Activated CD4-positive, CD25-positive, alpha-beta regulatory T cell treated with anti-CD3 and anti-CD28 coated beads, Interleukin-2, amount 50 U/mL, for 16 hours (primary cell): ENCODE measurements at places on chromosomes 4 and X.

DNA sequence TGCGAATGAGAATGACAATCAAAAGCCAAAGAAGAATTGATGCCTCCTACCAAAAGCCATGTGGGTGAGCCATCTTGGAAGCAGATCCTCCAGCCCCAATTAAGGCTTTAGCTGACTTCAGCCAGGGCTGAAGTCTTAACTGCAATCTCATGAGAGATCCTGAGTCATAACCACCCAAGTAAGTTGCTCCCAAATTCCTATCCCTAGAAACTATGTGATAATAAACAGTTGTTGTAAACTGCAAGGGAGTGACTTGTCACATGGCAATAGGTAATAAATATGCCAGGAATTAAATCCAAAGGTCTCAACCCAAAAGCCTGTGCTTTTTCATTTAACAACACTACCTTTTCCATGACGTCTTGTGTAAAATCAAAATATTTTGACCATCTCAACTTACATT lies 154.2 kb upstream of the TBL1X start:
- no peak for DNase-seq

DNA sequence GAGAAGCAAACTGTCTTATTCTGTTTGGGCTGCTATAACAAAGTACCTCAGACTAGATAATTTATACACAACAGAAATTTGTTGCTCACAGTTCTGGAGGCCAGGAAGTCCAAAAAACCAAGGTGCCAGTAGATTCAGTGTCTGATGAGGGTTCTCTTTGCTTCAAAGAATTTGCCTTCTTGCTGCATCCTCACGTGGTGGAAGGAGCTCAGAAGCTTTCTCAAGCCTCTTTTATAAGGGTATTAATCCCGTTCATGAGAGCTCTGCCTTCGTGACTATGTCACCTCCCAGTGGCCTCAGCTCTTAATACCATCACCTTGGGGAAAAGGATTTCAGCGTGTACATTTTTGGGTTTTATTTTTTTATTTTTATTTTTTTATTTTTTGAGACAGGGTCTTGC lies 20.1 kb downstream of the CA5B start:
- no peak for DNase-seq

- no peak for DNase-seq
These were observed 35.4 kb downstream of the CEP44 start for GRCh38 chr4:174318829-174319764.

DNA sequence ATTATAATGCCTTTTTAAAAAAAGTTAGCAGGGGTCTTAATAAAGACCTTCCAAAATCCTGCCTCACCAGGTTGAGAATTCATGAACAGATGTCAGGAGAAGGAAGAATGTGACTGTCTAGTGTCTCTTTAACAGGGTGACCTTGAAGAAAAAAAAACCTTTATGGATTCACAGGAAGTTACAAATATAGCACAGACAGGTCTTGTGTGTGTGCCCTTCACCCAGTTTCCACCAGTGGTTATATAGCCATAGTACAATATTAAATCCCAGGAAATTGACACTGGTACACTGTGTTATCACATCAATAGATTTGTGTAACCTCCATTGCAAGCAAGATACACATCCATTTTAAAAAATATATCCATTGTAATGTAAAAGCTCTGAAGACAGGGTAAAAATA lies 43.7 kb downstream of the HADH start:
- no peak for DNase-seq

DNA sequence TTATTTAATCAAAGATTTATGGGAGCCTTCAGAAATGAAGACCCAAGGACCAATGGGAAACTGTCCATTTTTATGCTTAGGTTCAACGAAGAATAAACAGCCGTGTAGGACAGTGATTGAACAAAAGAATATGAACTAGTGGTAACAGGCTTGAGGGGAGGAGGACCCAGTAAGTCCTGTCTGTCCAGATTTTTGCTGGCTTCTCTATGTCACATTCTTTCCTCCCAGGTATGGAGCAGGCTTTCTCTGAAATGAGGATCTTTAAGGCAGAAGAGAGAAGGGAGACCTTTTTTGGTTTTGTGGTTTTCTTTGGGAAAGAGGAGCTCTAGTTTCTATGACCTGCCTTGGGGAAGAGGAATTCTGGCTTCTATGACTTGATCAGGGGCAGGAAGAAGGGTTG lies 74.1 kb downstream of the BANK1 start:
- DNase-seq, result no peak

DNA sequence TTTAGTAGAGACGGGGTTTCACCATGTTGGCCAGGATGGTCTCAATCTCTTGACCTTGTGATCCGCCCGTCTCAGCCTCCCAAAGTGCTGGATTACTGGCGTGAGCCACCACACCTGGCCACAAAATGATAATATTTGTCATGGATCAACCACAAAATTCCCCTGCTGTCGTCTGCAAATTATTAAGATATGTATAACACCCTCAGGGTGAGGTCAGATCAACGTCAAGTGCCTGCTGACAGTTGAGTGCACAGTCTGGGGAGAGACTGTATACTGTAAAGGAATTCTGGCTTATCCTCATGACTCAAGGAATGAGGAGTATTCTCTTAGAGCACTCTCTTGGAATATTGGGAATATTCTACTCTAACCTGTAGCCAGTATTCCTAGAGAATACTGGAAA lies 11.2 kb downstream of the EPGN start:
- no peak for DNase-seq

GRCh38 chr4:27662426-27662825 lies 801.8 kb downstream of the STIM2 start:
- DNase-seq, result no peak

DNA sequence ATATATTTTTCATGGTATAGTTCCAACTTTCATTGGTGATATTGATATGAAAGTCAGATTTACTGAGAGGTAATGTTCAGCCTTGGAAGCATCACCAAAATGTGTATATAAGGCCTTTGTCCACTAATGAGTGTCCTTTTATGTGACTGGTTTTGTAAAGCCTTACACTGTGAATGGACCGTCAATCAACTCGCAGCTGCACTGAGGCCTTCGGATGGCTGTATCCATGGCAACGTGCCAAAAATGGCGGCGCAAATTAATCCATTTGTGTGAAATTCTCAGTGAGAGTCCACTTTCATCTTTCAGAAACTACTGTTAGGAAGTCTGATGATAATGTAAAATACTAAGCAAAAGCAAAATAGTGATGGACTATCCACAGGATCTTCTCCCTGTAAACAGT lies 131.7 kb downstream of the SPCS3 start:
- DNase-seq, result no peak

- no peak for DNase-seq
These were observed 50.1 kb upstream of the ACSL4 start for GRCh38 chrX:109782994-109783700.

- no peak for DNase-seq
These were observed 23.2 kb upstream of the AASDH start for GRCh38 chr4:56410247-56411062.

DNA sequence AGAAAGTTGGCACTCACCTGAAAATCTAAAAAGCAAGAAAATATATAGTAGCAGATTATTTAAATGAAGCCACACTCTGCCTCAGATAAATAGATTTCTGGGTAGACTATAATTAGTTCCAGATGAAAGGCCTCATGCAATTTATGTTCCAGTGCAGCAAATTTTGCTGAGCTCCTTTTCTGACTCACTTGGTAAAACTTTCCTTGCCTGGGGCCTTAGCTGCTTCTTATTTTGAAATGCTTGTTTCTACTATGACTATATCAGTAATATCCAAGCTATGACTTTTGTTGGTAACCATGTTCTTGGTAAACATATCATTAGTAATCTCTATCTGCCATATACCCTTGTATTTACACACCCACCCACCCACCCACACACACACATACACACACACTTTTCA lies 961.8 kb downstream of the SH3BGRL start:
- DNase-seq, result no peak

DNA sequence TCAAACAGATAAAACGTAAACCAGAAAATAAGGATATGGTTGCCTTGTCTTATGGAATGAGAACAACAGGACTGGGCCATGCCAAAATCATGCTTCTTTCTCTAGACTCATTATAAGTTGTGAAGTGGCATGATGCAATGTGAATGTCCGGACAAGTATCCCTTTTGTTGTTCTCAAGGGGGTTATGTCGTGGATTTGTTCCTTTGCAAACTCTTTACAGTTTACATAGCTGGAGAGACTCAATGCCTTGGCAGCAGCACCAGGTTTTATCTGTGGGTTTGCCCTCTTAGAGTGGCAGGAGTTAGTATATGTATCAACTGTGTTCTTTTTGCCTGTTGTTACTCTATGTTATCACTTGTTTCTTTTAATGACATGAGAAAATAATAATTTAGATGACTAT lies 41.4 kb downstream of the SPRY1 start:
- DNase-seq, result no peak

DNA sequence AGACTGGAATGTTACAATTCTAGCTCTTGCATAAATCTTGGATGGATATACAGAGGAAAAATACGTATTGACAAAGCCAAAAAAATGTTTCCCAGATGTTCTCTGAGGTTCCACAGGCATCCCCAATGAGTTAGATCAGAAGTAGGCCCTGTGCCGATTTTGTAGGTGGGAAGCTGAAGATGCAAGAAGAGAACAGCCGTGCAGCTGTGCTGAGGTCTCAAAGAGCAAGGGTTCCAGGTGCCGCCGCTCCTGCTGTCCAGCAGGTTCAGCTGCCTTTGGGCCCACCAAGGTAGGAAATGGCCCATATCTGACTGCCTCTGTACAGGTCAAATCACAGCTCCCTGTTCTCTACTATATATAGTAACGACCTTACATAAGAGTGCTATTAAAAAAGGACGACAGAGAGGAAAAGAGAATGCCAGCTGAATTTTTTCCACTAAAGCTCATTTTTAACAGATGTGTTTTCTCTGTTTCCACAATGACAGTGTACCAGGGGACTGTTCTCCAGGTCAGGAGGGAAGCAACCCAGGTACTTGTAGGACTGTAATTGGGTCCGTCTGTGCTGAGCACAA lies 155.6 kb downstream of the CBR4 start:
- no peak for DNase-seq

- no peak for DNase-seq
These were observed 476.8 kb downstream of the PACRGL start for GRCh38 chr4:21177092-21177491.

DNA sequence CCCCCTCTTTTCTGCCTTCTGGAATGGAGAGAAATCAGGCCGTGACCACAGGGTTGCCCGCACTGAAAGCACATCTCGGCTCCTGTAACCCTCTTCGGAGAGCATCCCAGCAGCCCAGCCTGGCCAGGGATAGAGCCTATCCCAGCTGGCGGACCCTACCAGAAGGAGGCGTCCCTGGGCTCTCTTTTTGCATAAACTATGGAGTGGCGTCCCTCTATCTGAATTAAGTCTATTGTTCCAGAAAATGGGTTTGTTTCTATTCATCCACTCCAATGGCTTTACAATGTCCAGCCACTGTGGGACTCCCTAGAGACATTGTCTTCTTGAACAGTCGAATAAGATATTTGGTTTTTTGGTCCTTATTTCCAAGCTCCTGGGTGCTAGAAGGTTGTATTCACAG lies 689 bp upstream of the NHSL2 start:
- no peak for DNase-seq

DNA sequence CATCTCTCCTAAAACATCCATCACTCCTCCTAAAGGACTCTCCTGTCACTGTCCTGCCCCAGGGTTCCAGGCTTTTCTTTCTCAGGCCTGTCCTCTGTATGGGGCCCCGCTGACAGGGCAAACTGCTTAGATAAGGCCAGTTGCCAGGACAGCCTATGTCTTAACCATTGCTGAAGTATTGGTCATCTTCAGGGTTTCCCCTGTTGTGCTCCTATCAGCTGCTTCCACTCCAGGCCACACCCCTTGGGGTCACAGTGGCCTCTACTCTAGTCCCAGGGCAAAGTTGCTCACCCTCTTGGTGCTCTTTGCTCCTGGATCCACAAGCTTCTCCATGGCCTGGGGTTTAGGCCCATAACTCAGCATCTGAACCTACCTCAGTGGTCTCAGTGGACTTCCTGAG lies 138.0 kb upstream of the PJA1 start:
- no peak for DNase-seq

GRCh38 chr4:38759113-38759789 lies 23.5 kb downstream of the TLR10 start:
- peak; percentile 44 for DNase-seq

DNA sequence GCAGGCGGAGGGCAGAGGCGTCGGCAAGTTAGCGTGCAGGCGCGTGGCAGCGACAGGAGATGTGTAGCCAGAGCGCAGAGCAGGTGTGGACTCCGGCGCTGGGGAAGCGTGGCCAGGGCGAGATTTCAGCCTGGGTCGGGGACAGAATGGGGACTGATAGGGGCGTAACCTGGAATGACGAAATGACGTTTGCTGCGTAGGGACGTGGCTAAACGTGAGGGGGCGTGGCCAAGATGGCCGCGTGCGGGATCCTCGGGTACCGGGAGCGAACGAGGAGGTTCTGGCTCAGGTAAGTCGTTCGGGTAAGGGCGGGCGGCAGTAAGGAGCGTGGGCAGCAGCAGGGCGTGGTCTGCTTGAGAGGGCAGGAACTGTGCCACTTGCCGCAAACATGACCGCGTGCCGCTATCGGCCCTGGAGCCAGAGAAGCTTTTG lies 10.9 kb upstream of the CLTRN start:
- DNase-seq, result peak; percentile 61

GRCh38 chrX:40521868-40522450 lies 58.8 kb upstream of the ATP6AP2 start:
- no peak for DNase-seq

DNA sequence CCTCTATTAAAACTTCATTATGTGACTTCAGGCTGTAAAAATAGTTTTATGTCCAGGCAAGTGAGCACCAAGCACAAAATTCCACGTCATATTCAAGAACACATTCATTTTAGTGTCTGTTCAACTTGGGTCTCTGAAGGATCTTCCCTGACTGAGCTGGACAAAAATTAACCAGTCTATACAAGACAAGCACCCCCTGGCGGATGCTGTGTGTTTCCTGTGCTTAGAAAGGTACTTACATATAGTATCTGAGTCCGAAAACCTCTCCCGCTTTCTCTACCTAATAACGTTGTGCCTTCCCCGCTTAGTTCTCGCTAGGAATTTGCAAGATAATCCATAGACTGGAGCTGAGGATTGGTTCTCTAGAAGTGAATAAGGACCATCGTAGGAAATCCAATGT lies 2214.5 kb upstream of the TENM3 start:
- no peak for DNase-seq

GRCh38 chr4:6125103-6125651 lies 75.2 kb downstream of the JAKMIP1 start:
- no peak for DNase-seq

DNA sequence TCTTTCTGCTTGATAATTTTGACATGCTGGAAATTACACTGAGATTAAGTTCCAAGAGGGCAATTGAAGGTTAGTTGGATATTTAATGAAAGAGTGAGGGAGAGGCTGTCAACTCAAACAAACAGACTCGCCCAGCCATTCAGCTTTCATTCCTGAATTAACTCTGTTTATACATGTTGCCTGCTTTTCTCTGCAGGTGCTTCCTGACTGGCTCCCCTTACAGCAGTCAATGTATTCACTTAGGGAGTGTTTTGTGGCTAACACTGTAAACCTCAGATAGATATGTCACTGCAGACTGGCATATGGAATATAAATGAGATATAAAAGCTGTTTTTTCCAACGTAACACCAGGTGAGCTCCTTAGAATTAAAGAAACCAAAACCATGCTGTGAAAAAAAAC lies 28.7 kb downstream of the TMPRSS11A start:
- DNase-seq, result no peak
